ENCODE measurements at places on chromosomes 5 and 9.

DNA sequence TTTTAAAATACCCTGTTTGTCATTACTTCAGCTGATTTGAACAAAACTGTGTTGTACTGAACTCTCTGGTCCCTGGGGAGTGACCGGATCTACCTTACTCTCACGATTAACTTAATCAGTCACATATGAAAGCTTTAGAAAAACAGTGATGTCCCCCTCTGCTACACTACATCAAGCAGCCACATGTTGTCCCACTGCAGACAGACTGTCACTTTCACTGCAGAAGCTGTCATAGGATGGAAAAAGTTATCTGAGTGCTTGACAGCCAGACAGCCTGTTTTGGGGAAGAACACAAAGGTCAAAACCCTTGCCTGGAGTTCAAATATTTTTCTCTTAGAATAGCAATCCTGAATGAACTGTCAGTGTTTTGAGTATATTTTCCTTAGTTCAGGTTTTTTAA lies 546.4 kb downstream of the DTWD2 start:
- DNase-seq, result no peak

DNA sequence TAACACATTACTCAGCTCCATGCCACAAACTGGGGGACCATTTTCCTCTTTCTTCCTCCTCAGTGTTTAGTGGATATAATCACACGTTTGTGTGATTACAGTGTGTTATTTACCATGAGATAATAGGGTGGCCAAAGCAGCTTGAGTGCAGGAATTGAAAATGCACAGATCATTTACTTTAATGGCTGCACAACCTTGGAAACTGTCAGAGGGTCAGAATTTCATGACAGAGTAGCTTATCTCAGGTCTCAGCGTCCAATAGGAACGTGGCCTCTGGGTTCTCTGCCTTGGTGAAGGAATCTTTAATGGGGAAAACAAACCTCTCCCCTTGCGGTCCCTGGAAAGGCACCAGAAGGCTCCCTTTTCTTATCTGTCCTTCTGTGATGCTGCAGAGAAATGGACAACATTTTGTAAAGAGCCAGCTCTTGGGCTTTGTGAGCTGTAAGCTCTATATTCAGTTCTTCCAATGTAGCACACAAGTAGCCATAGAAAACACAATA lies 87.4 kb upstream of the CD180 start:
- DNase-seq, result no peak

DNA sequence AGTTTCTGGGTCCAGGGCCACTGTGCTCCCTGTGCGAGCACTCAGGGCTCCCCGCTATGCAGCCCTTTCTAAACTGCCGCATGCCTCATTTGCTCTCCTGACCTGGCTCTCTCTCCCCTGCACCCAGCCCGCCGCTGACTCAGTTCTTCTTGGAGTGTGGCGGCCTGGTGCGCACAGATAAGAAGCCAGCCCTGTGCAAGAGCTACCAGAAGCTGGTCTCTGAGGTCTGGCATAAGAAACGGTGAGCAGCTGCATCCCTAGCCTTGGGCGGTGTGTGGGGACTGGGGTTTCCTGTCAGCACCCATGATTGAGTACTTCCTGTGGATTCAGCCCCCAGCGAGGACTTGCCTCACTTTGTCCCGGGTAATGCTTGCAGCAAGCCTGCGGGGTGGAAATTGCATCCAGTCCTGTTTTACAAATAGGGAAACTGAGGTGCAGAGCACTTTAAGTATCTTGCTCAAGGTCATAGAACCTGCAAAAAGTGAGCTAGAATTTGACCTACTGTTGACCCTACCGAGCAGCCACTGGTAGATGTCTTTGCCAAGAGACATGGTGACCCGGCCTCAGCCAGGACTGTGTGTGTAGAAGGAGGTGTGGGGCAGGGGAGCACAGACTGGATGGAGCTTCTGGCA lies 27.9 kb downstream of the USP20 start:
- DNase-seq, result peak; percentile 47

DNA sequence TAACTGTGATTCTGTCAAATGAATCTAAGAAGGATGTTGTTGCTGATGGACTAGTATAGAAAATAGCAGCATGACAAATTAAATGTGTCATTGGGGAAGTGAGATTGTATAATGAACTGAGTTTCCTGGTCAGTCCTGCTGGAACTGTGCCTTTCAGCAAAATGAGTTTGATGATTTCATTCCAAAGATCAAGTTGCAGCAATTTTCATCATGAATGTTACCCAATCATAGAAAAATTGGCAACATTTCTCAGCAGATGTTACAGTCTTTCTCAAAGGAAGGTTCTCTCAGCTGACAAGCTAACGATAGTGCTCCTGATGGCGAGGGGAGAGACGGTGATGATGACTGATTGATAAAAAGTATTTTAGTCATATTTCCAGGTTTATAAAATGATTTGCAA lies 10.7 kb downstream of the PCDHAC2 start:
- DNase-seq, result no peak

DNA sequence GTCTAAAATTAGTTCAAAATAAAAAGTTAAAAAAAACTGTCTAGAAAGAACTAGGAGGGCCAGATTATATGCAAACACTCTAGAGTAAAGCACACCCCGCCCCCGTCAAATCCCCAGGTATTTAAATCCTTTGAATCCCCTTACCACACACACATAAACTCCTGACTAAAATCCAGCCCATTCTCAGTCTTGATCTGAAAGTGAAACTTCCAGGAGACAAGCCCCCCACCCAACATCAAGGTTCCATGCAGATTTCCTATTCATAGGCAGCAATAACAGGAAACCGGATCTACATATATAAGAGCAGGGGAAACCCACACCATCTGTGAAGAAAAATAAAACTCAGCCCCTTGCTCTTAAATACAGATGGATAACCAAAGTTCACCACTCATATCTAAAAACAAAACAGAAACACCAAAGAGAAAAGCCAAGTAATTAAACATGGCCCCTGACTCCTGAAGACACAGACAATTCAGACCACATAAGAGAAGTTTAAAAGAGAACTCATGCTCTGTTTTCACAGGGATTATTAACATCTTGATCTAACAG lies 42.3 kb downstream of the MARCHF3 start:
- DNase-seq, result no peak

GRCh38 chr9:124411514-124412227 lies 3.6 kb downstream of the PSMB7 start:
- DNase-seq, result no peak

DNA sequence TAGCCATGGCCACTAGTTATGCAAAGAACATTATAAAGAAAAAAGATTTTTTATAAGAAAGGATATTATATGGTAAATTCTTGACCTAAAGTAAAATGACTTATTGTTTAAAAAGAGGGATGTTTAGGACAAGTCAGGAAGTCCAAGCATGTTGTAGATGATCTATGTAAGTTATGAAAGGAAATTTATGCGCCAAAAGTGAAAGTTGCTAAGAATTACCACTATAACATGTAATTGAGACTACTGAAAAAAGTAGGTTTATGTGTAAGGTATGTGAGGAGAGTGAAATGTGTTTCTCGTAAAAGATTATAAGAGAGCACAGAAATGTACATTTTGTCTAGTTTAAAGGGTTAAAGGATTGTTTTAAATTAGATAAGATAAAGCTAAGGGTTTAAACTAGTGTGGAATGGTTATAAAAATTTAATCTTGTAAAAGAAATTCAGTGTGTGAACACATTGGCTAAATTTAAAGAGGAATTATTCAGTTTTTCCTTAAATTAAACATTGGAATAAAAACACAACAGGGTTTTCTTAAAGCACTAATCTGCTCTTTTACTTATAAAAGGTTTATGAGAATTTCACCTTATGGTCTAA lies 1100.4 kb upstream of the EDIL3 start:
- no peak for DNase-seq

GRCh38 chr9:10008101-10008799 lies 604.6 kb downstream of the PTPRD start:
- DNase-seq, result no peak

- DNase-seq, result no peak
Observed at GRCh38 chr5:95739857-95740256, 8.7 kb downstream of the RHOBTB3 start.

DNA sequence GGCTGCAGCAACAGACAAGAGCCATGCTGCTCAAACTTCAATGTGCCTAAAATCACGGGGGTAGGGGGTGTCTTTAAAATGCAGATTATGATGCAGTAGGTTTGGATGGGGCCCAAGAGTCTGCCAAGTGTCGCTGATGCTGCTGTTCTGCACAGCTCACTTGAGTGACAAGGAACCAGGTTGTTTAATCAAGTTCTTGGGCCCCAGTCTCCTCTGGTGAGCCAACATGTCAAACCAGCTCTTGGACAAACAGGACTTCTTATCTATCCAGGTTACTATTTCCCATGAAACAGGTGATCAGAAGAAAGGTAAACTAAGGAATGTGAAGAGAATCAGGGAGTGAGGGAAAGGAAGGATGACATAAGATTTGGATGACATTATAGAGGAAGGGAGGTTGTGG lies 78.0 kb downstream of the APBA1 start:
- DNase-seq, result no peak

DNA sequence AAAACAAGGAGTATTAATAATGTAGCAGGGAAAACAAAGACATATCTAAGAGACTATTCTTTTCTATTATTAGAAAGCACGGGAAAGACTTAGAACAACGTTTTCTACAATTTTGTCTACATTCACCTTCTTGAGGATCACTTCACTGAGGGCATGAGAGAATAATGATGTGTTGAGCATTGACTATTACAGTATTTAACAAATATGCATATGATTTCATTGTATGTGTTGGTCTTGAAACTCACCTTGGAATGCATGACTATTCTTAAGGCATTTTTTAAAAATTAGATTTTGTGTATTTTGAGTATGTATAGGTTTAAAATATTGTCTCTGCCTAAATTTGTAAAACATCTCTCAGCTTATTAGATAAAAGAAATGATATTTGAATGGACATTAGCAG lies 1.2 kb downstream of the FSD1L start:
- DNase-seq, result no peak

- no peak for DNase-seq
Observed at GRCh38 chr9:26537211-26537610, 355.4 kb downstream of the CAAP1 start.

- no peak for DNase-seq
Observed at GRCh38 chr5:103693517-103693916, 130.9 kb upstream of the NUDT12 start.

DNA sequence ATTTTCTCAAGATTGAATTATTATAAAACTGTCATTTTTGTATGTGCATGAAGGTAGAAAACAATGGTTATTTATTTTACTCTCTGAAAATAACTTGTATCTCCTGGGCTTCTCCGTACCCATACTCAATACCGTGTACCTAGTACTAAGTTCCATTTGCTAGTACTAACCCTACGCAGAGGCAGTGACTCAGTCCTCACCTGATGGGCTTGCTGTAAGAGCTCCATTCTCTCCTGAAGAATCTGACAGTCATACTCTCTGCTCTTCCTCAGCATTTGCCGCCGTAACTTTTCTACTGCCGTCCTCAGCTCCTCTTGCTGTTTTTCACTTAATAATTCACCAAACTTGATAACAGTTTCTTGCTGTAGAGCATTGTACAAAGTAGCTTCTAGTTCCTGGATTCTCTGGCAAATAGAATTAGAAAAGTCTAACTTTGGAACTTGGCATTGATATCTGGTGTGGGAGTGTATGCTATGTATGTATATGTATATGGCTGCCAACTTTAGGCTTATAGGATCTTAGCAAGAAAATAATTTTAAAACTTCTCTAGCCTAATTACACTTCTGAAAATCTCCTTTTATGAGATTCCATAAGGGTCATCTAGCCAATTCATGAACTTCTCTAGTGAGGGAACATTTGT lies 108.0 kb upstream of the DPYSL3 start:
- no peak for DNase-seq

DNA sequence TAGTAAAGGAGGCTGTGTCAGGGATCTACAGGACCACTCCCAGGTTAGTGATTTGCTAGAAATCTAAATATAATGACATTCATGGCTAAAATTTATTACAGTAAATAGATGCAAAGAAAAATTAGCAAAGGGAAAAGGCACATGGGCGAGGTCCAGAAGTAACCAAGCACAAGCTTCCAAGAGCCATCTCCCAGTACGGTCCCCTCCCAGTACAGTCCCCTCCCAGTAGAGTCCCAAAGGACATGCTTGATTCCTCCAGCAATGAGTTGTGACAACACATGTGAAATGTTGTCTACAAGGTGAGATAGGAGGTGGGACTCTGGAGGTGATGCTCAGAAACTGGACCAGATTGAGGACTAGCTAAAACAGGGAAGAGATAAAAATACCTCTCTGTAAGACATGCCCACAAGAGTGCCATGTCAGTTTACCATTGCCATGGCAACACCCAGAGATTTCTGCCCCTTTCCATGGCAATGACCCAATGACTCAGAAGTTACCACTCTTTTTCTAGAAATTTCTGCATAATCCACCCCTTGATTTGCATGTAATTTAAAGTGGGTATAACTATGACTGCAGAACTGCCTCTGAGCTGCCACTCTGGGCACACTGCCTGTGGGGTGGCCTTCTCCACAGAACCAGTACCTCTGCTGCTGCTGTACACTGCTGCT lies 27.9 kb upstream of the CEMIP2 start:
- DNase-seq, result no peak

- no peak for DNase-seq
Observed at GRCh38 chr5:178383919-178384815, 151.6 kb upstream of the PHYKPL start.

DNA sequence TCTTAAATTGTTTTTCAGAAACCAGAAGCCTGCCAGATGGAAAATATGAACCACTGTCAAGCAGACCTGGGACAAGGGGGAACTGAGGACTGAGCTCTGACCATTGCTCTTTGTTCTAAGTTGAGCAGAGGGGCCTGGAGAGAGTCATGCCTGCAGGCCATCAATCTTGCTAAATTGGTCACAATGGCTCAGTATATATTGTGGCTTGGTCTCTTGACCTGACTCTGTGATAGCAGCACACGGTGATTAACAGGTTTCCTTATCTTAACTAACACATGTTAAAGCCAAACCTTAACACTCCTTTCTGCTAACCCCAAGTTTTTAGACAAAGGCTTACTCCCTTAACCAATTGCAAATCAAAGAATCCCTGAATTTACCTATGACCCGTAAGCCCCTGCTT lies 1281.2 kb upstream of the NUDT12 start:
- no peak for DNase-seq

DNA sequence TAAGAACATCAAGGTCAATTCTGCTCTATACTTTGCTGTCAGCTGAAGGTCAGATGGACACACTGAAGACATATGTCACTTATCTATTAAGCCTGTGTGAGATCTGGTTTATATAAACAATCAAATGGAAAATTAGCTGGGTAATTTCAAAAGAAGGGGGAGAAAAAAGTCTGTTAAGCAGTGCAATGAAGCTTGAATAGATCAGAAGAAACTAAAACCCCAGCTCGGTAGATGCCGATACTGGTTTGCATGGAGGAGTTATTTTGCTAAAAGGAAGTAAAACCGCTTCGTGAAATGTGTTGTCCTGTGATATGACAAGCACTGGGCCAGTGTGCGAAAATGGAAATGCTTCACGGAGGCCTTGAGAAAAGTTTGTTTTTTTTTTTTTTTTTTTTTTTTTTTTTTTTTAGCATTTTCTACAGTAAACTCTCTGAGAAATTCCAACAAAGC lies 148.8 kb downstream of the MEF2C start:
- DNase-seq, result no peak

DNA sequence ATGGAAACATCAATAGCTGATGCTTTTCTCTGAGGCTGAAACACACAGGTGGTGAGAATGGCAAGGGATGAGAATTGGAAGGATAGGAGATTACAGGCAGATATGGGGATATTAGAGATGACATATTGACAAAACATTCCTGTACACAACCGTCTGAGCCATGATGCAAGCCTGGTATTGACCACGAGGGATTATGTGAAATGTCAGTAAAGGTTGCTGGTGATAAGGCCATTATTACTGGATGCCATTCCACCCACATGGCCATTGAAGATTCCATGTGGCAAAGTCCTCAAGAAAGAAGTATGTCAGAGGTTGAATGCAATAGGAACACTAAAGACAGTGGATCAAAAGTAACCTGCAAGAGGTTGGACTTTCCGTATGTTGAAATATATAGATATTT lies 15.7 kb downstream of the GRAMD2B start:
- no peak for DNase-seq
